ENCODE measurements at places on chromosomes 2 and 18. TPM values are rescaled to one million over a fixed set of nuclear protein-coding genes. Genes with fewer than 3 reads are reported as not detected.

The TMEFF2 gene
- polyA plus RNA-seq: not detected

The STK36 gene
- 17.3 TPM for polyA plus RNA-seq

The ASPRV1 gene
- polyA plus RNA-seq: 1.5 TPM

The LYG2 gene
- polyA plus RNA-seq: 0.24 TPM

The TCF23 gene
- polyA plus RNA-seq: not detected

The MORN2 gene
- 22.5 TPM for polyA plus RNA-seq

The RAD51AP2 gene
- 0.01 TPM for polyA plus RNA-seq

The RMDN2 gene
- polyA plus RNA-seq: 7.1 TPM
